ENCODE measurements at places on chromosomes 11 and 22.

- DNase-seq: no peak
Measured at GRCh38 chr11:111193924-111194490, 51.5 kb upstream of the POU2AF2 start.

- DNase-seq: no peak
Measured at GRCh38 chr22:40187389-40187788, 9.7 kb downstream of the TNRC6B start.

GRCh38 chr22:46240506-46240905, 9.6 kb downstream of the CDPF1 start:
- no peak for DNase-seq

GRCh38 chr22:23212061-23213021, 32.0 kb downstream of the BCR start:
- no peak for DNase-seq

GRCh38 chr11:26030399-26030798, 301.5 kb upstream of the ANO3 start:
- no peak for DNase-seq

GRCh38 chr22:16801088-16801487, 24.1 kb downstream of the XKR3 start:
- DNase-seq: no peak

GRCh38 chr11:130431331-130431773, 2.9 kb upstream of the ADAMTS8 start:
- peak; percentile 44 for DNase-seq

GRCh38 chr11:8333376-8333775, 69.7 kb upstream of the LMO1 start:
- DNase-seq: no peak

DNA sequence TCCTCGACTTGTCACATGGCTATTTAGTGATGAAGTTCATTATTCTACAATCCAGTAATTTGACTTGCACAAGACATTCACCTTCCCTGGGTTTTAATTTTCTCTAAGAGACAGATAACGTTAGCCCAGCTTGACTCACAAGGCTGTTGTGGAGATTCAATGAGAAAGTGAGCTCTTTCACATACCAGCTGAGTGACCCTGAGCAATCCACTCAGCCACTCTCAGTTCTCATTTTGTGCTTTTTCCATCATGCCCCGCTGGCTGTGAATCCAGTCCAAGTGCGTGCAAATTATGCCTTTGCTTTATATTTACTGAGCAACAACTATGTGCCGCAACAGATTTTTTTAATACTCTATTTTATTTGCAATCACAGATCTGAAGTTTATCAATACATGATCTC, 176.5 kb downstream of the LARGE1 start:
- DNase-seq: no peak

DNA sequence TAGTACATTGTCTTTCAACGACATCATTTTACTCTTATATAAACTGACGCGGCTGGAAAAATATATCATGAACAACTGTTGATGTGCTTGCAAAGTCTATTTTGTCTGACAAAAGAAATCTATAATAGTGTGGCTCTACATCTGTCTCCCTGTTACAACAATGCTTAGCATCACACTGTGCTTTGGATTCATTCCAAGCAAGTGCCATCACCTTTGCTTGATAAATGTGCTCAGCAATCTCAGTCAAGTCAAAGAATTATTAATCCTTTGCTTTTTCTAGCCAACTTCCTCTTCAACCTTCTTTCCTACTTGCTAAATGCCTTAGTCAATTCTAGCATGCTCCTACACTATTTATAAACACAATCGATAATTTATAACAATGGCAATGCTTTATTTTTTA, 140.5 kb downstream of the FCHSD2 start:
- DNase-seq: no peak

GRCh38 chr11:110761991-110762390, 49.8 kb upstream of the ARHGAP20 start:
- DNase-seq: no peak

DNA sequence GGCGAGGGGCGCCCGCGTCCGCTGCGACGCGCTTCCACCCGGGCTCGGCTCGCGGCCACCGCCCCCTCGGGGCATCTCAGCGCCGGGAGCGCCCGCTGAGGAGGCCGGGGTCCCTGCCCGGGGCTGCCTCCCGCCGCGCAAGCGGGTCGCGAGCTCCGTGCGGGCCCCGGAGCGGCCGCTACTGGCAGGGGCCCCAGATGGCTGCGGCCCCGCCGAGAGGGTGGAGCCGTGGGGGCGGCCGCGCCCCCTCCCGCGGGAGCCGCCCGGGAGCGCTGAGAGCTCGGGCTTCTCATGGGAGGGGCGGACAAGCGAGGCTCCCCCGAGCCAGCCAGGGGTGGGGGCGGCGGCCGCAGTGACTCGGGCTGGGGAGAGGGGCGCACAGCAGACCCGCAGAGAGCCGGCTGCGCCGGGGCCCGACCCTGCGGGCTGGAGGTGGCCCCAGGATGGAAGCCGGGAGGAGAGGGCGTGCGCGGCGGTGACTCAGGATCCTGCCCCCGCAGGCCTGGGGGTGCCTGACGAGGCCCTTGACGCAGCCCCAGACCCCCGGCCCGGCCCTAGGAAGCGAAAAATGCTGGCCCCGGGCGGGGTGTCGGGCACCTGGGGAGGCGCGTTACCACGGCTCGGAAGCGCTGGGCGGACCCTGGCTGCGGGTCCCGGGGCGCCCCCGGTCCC, 603 bp upstream of the ZFTA start:
- peak; percentile 40 for DNase-seq

GRCh38 chr22:20786536-20786979, 12.6 kb downstream of the SERPIND1 start:
- no peak for DNase-seq

GRCh38 chr11:81674211-81674610, 1059.5 kb downstream of the FAM181B start:
- no peak for DNase-seq
